Activated T-cell treated with anti-CD3 and anti-CD28 coated beads, Interleukin-2, amount 50 U/mL, for 24 hours (primary cell): ENCODE measurements at places on chromosomes 6 and 20.

- peak; percentile 77 for DNase-seq
These were observed 771 bp downstream of the ARFRP1 start for GRCh38 chr20:63706852-63707557.

DNA sequence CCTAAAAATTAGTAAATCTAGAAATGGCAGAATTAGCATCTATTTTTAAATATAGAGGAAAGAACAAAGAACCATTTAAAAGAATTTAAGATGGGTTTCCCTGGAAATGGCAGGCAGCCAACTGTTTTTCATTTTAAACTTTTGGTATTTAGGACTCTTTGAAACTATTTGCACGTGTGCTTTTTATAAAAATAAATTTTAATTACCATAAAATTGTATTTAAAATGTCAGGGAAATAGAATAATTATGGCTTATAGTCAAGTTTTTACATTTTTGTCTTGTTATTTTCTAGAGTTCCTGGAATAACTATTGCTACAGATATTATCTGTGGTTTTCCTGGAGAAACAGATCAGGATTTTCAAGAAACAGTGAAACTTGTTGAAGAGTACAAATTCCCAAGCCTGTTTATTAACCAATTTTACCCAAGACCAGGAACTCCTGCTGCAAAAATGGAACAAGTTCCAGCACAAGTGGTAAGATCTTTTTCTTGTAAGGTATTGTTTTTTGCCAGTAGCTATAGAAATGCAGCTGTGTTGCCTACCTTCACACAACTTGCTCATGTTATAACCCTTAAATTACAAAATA lies 528.7 kb upstream of the SOX4 start:
- no peak for DNase-seq

DNA sequence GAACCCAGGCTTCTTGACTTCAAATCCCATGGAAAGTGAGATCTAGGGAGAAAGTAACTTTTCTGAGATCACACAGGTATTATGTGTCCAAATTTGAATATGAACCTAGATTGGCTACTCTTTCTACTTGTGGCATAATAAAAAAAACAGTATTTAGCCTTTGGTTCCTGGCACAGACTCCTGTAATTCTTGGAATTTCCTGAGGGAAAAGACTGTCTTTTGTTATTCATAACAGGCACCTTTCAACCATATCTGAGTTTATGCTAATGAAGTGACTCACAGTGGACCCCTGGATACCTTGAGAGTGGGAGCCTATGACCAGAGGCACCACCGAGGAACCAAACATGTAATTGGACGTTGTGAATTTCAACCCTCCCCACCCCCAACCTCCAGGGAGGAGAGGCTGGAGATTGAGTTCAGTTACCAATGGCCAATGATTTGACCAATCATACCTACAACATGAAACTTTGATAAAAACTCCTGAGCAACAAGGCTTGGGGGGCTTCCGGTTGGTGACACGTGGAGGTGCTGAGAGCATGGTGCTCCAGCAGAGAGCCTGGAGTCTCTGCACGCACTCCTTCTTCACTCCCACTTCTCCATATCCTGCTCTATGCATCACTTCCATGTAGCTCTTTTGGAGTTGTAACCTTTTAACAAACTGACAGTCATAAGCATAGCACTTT lies 48.8 kb downstream of the LAMA4 start:
- no peak for DNase-seq

DNA sequence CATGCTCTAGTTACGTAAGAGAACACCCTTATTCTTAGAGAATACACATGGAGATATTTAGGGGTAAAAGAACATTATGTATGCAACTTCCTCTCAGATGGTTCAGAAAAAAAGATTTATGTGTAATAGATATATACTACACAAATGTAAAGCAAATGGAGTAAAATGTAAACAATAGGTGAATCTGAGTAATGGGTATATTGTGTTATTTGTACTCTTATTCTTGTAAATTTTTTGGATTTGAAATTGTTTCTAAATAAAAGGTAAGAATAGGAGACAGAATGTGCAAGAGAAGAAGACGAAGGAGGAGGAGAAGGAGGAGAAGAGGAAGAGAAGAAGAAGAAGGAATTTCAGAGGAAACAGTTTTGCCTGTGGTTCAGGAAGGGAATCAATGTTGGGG lies 22.5 kb upstream of the LCA5 start:
- no peak for DNase-seq

DNA sequence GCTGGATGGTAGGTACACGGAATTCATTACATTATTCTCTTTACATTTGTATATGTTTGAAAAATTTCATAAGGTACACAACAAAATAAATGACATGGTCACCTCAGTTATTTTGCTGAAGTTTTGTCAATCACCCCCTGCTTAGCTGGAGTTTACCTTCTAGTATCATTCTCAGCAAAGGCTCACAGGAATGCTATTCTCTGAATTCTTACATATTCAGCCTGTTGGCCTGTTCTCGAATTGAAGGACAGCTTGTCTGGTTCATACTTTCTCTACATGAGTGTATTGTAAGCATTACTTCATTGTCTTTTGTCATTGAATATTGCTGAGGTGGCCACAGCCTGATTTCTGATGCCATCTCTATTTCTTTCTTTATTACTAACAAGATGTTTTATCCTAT lies 12.8 kb downstream of the CALHM5 start:
- DNase-seq = no peak

DNA sequence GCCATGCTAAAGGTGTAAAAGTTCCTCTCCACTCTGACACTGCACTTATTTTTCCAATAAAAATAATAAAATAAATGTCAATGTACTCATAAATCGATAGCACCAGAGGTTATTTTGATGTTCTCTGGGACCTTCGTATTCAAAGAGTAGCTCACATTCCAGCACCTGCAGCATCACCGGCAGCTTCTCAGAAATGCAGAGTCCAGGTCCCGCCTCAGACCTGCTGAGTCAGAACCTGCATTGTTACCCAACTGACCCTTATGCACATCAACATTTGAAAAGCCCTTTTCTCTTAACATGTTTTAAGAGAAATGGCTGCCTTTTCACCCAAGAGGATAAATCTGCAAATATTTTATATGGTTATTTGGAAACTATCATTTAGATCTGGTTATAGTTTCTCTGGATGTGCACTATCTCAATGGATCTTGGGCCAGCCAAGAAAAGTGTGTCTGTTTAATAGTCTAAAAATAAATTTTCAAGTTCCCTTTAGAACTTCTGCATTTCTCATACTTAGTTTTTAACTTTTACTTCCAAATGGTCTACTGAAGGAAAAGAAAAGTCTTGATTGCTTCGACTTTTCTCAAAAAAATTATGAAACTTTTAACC lies 216.2 kb upstream of the PRDM1 start:
- DNase-seq = no peak

DNA sequence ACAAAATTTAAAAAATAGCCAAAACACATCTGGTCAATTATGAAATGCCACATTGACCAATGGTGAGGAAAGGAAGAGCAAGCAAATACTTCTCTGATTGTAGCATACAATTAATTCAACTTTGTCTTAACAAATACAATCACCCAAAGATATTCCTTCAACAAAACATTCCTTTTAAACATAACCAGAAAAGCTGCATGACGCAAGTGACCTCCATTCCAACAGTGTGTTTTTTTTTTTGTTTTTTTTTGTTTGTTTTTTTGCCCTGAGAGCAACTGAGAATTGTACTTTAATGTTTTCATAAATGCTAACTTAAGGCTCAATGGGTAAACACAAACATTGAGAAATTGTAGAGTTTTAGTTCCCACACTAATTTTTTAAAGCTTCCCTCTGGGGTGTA lies 184.4 kb downstream of the PTPRK start:
- no peak for DNase-seq

DNA sequence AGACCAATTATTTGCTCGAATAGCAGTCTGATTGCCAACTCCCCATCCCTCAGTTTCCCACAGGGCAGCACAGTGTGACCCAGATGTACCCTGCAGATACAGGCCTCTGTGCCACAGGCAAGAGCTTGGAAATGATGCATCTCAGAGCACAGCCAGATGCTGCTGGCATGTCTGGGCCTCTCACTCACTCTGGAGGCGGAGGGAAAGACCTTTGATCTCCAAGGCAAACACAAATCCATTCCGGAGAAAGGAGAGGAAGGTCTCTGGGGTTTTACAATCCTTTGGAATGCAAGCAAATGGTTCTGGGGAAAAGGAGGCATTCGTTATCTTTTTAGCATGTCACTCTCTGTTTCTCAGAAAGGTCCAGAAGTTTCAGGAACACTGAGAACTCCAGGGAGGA lies 74.2 kb downstream of the RIOK1 start:
- no peak for DNase-seq

GRCh38 chr6:136477548-136477947 lies 72.7 kb downstream of the MAP7 start:
- DNase-seq = no peak

GRCh38 chr20:32167552-32167951 lies 40.0 kb downstream of the PLAGL2 start:
- DNase-seq = no peak

GRCh38 chr6:44859901-44860410 lies 468.2 kb upstream of the RUNX2 start:
- DNase-seq = no peak

DNA sequence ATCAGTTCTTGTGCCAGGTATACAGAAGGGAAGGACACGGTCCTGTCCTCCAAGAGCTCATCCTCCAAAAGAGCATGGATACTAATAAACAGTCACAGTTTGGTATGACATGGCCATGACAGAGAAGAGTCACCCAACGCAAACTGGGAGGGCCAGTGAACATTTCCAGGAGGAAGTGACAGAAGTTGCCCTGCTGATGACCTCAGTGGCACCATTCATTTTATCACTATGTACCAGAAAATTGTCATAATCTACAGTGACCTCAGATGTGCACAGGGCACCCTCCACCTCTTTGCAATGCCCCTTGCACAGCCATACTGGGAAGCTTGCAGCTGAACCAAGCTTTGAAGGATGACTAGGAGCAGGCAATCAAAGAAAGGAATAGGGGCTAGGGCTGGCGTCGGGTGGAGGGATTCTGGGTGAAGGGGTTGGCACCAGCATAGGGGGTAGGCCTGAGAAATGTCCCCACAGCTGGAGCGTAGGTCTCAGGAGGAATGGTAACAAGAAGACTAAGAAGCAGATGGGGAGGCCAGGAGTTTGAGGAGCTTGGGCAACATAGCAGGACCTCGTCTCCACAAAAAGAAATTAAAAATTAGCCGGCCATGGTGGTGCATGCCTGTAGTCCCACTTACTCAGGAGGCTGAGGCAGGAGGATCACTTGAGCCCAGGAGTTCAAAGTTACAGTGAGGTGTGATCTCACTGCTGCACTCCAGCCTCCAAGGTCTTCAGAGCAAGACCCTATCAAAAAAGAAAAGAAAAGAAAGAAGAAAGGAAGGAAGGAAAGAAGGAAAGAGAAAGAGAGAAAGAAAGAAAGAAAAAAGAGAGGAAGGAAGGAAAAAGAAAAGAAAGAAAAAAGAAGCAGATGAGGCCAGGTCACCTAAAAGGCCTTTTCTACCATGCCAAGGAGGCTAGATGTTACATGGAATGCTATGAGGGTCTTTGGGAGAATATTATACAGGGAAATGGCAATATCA lies 65.3 kb upstream of the SNX9 start:
- peak; percentile 27 for DNase-seq

DNA sequence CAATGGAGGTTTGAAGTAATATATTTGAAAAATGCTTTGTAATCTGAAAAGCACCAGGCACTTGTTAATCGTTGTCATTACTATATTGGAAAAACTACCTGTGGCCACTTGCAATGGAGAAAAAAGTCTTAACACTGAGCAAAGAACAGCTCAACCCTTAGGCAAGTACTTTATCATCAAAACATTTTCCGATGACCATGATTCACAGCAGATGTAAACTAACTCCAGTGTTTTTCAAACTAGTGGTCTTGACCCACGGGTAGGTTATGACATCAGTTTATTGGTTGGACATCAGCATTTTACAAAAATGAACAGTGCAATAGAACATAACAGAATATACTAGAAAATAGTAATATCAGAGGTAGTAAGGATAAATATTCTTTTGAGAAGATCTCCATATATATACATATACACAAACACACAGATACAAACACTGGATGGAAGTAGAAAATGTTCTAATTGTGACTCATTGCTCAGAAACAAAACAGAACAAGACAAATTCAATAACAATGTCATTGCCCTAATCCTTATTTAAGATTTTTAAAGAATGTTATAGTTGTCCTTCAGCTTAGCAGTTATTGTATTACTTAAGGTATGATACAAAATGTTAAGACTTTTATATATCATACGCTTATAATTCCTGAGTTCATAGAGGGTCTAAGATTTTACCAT lies 123.0 kb downstream of the PLCB1 start:
- no peak for DNase-seq

DNA sequence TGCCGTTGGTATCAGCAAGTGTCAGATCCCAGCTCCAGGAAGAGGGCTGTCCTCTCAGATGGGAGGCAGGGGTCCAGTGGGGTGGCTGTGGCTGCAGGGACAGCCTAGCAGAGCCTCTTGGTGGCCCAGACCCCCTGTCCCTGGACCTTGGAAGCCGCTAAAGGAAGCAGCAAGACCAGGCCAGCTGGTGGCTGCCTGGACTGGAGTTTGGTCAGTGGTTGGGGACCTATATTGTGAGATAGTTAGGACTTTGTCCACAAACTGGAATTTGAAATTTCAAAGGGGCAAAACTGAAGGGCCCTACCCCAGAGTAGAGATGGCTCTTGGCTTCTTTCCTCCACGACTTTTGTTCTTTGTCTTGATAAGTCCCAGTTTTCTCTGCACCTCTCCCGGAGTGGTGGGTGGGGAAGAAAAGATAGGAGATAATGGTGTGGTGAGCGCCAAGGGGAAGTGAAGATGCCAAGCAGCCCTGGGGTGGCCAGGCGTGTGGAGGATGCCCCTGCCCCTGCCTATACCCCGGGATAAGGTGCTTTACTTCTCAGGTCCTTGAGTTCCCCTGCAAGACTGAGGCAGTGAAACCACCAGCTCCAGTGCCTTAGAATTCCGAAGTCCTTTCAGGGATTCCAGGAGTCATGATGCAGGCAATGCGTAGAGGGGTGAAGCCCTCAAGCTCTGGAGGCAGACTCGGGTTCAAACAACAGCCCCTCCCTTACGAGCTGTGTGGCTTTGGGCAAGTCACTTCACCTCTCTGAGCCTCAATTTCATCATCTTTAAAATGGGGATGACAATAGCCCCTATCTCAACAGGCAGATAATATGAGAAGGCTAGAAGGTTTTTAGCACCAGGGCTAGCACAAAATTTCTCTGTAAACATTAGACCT lies 40.2 kb downstream of the HNF4A start:
- no peak for DNase-seq
